Bone marrow (tissue), 2 donors: ENCODE measurements at places on chromosomes 13 and 19.

GRCh38 chr13:49371943-49372613 is 71.8 kb downstream of the CAB39L start:
- no peak for DNase-seq

DNA sequence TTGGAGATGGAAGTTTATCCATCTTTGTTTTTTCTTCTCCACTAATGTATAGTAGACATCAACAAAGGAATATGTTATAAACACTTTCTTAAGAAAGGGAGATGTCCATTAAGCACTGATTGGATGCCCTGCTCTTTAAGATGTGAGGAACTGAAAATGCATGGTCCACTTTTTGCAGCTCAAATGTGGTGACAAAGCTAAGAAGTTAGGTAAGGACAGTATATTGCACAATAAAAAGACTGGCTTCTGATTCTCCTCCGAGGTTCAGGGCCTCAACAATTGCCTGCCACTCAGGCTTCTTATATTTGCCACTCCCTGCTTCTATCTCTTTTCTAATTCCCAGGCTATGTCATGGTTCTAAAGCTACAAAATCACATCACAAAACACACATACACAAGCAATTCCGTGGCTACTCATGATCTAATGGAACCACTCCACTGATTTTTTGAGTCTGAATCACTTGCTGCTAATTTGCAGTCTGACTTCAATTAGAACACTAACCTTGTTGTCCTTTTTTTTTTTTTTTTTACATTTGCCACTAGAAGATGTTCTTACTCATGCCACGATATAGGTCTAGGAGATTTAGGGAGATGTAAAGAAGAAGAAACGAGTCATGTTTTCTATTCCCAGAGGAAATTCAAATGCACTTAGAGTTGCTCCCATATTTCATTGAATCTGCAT is 29.6 kb upstream of the TNFSF11 start:
- no peak for DNase-seq

DNA sequence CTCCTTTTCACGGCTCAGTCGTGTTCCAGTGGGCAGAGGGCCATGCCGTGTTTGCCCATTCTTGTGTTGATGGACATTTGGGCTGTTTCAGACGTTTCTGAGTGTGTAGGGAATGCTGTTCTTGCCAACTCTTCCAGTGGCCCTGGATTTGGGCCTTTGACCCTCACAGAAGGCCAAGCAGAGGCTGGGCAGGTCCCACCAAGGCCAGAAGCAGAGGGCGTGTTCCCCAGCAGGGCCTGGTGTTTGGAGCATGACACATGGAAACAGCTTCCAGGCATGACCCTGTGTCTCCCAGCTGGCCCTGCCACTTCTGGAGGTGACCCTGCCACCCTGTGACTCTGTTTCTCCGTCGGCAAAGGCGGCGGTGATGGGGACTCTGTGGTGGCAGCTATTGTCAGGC is 35.9 kb downstream of the EFNA2 start:
- DNase-seq, result no peak

GRCh38 chr19:34731019-34731829 is 2.8 kb upstream of the ZNF181 start:
- no peak for DNase-seq

DNA sequence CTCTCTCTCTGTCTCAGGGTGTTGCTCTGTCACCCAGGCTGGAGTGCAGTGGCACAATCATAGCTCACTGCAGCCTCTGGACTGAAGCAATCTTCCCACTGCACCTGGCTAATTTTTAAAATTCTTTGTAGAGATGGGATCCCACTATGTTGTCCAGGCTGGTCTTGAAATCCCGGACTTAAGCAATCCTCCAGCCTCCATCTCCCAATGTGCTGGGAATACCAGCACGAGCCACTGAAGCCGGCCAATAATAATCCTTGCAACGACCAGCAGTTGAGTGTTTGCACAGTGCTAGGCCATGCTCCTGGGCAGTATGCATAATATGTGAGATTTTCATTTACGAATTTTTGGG is 640 bp upstream of the EPOR start:
- DNase-seq, result no peak

GRCh38 chr13:39417643-39418042 is 185.3 kb downstream of the LHFPL6 start:
- DNase-seq, result no peak

GRCh38 chr13:46683676-46684260 is 113.2 kb downstream of the ESD start:
- no peak for DNase-seq

DNA sequence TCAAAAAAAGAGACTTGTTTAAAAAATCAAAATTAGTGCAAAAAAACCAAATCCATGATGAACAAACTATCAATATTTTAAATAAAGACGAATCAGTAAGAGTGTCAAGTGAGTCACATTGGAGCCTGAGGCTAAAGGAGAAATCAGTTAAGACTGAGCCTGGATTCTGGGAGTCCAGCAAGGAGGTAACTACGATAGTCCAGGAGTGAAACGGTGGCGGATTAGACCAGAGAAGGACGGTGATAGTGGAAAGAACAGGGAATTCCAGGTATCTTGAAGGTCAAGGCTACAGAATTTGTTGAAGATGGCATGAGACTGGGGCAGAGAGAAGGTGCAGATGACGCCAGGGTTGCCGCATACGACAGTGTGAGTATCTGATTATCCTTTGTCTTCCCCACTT is 7.0 kb upstream of the NPAS1 start:
- DNase-seq, result no peak

DNA sequence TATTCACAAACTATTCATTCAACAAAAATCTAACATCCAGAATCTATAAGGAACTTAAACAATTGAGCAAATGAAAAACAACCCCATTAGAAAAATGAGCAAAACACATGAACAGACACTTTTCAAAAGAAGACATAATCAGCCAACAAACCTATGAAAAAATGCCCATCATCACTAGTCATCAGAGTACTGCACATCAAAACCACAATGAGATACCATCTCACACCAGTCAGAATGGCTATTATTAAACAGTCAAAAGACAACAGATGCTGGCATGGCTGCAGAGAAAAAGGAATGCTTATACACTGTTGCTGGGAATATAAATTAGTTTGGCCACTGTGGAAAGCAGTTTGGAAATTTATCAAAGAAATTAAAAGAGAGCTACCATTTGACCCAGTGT is 487.6 kb downstream of the GPC6 start:
- DNase-seq, result no peak

GRCh38 chr13:111620166-111620565 is 299.7 kb downstream of the TEX29 start:
- DNase-seq, result no peak

DNA sequence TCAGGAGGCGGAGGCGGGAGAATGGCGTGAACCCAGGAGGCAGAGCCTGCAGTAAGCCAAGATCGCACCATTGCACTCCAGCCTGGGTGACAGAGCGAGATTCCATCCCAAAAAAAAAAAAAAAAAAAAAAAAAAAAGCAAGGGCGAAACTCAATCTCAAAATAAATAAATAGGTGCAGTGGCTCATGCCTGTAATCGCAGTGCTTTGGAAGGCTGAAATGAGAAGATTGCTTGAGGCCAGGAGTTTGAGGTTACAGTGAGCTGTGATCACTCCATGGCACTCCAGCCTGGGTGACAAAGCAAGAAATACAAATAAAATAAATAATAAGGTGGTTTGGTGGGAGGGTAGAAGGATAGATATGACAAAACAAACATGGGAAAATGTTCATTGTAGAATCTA is 39.0 kb upstream of the CYP2S1 start:
- no peak for DNase-seq

DNA sequence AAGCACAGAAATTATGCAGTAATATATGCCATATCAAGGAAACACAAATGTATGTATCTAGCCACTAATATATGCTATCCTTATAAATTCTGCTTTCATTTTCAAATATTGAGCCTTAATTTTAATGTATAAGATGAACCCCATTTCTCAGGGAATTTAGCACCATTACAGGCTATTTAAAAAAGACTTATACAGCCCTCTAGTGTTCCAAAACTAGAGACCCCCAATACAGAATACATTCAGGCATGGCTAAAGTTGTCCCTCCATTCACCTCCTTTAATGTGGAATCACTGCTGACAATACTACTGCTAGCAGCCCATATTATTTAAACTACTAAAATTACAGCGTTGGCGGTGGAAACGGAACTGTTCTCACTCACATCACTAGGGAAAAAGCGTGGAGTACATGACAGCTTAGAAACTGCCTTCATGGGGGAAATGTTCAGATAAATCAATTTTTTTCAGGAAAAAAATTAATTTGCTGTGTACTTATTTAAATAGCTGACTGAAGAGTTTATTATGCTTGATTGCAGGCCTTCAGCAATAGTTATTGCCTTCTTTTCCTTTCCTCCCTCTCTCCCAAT is 541.0 kb downstream of the PCDH9 start:
- no peak for DNase-seq

DNA sequence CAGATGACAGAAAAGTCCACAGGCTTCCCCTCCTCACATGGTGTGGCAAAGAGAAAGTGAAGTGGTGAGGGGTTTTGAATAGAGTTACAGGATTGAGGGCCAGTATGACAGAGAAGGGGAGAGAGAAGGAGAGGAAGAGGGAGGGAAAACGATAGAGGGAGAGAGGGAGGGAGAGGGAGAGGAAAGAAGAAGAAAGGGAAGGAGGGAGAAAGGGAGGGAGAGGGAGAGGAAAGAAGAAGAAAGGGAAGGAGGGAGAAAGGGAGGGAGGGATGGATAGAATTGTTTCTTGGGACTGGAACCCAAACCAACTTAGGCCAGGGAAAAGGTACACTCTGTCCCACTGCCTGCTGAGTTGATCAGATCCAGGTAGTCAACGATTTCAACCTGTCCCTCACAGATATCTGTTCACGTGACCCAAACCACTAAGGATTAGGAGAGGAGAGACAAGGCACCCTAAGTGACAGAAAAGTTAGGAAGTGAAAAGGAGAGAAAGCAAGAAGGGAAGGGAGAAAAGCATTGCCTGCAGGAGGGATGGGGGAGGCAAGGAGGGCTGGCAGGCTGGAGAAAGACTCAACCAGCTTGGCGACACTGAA is 8.1 kb upstream of the IGFL3 start:
- DNase-seq, result no peak

DNA sequence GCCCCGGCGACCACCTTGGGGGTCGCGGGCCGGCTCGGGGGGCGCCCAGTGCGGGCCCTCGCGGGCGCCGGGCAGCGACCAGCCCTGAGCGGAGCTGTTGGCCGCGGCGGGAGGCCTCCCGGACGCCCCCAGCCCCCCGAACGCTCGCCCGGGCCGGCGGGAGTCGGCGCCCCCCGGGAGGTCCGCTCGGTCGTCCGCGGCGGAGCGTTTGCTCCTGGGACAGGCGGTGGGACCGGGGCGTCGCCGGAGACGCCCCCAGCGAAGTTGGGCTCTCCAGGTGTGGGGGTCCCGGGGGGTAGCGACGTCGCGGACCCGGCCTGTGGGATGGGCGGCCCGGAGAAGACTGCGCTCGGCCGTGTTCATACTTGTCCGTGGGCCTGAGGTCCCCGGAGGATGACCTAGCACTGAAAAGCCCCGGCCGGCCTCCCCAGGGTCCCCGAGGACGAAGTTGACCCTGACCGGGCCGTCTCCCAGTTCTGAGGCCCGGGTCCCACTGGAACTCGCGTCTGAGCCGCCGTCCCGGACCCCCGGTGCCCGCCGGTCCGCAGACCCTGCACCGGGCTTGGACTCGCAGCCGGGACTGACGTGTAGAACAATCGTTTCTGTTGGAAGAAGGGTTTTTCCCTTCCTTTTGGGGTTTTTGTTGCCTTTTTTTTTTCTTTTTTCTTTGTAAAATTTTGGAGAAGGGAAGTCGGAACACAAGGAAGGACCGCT is 729 bp downstream of the STK11 start:
- no peak for DNase-seq

- DNase-seq, result no peak
Observed at GRCh38 chr13:46796129-46796514, 839 bp downstream of the ESD start.

DNA sequence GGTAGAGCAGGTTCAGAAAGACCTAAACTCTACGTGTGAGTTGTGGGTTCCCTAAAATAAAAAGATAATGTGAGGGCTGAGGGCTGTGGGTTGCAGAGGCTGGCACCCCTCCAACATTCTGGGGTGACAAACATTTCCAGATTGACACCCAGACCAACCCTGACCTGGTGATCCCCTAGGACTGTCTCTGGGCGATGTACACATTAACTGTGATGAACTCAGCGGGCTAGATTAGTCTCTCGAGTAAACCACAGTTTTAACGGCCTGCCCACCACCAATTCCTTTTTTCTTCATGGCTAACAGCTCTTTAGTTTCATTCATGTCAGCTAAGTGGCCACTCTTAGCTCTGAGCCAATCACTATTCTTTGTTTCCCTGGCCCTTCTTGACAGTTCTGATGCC is 24.8 kb downstream of the SIAH3 start:
- no peak for DNase-seq

- DNase-seq, result no peak
Observed at GRCh38 chr19:17359905-17360800, 17.0 kb downstream of the PLVAP start.

DNA sequence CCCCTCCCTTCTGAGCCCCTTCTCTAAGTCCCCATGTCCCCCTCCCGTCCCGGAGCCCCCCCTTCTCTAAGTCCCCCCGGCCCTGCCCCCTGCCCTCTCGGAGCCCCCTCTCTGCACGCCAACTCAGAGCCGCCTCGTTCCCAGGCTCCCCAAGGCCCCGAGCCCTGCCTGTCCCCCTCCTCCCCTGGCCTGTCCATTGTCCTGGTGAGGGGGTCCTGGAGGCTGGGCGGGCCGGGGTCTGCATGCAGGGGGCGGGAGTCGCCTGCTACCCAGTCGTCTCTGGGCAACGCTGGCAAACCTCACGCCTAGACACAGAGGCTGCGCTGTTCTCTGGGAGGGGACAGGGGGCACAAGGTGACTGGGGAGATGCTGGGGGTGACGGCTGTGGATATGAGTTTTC is 39.2 kb upstream of the SEMA6B start:
- no peak for DNase-seq

DNA sequence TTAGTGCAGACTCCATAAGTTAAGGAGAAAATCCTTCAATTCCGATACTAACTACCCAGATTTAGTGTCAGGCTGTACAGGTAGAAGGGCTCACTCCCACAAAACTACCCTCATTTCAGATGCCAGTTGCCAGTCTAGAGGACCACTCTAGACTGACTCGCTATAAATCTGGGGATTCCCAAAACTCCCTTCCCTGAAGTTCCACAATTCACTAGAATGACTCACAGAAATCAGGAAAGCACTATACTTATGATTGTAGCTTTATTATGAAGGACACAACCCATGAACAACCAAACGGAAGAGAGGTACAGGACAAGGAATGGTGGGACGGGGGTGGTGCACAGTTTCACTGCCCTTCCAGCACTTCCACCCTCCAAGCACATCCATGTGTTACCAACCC is 321.2 kb downstream of the DIAPH3 start:
- DNase-seq, result no peak

DNA sequence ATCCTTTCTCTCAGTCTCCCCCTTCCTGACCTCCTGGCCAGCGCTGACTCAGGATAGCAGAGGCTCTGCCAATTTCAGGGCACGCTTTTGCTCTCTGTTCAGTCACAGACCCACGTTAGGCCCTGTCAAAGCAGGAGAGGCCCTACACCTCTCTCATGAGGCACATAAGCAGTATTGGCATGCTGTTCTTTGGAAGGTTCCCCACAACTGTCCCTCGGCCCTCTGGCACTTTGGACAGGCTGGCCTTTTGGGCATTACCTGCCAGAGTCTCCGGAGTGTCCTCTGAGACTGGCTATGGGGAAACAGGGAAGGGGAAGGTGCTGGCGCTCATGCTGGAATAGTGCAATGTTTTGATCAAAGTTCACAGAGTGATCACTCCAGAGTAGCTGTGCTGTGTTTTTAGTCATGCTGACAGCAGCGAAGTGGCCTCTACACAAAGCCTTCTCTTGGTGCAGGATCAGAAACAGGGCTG is 23.7 kb upstream of the UBE2L5 start:
- DNase-seq, result no peak
